Thymus (tissue), 14 donors: ENCODE measurements at places on chromosomes 2 and 18. TPM values are rescaled to one million over a fixed set of nuclear protein-coding genes. Genes with fewer than 3 reads are reported as not detected.
A peak's percentile ranks its signal among the peaks of the same experiment; 100 is the strongest.

Gene PLCD4
- total RNA-seq, result 0.57 TPM

DNA sequence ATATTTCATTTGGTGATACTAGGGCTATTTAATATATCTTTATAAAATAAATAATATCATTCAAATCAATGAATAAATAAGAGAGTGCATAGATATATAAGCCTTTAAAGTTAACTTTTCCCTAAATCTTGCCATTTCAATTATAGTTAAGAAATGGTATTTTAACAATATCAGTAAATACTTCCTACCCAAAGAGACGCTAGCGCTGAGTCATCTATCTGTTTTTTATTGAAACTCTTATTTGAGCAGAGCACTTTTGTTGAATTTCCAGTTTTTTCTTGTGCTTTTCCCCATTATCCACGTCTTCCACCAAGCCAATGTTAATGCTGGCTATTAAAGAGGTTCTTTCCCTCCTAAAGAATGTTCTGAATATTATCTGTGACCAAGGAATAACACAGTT is 639.3 kb downstream of the DSC3 start:
- DNase-seq, result no peak

- no peak for DNase-seq
Observed at GRCh38 chr2:203328760-203329540, 756 bp downstream of the ABI2 start.

Gene RUFY4
- total RNA-seq, result 2.6 TPM

Gene SERPINB10
- total RNA-seq, result 1.7 TPM

Gene ZNF2
- 6.3 TPM for total RNA-seq

Gene ERBB4
- 0.19 TPM for total RNA-seq

DNA sequence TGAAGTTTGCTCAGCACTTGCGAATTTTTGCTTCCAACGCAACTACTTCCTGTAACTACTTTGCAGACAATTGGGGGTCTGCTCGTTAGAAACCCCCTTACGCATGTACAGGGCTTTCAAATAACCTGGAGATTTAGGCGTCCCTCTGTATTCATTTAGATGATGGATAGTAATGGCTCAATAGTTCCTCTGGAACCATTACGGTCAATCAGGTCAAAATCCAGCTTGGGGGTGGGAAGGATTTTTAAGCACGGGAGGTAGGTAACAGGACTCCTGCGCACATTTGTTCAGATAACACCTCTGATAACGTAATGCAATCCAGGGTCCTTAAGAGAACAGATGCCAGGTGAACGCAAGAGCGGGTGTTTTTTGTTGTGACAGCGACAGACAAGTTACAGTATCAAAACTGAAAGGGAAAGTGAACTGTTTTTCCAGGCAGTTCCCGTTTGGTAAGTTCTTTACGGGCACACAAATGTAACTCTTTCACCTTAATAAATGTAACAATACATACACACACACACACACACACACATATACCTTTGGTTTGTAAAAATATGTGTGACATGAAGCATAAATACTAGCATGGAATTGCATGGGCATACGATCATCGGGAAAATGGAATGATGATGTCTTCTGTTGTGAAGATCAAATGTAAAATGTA is 3.8 kb upstream of the OSR1 start:
- no peak for DNase-seq

Gene FN1
- total RNA-seq, result 222 TPM

- no peak for DNase-seq
Observed at GRCh38 chr2:235444101-235444597, 49.7 kb upstream of the AGAP1 start.

DNA sequence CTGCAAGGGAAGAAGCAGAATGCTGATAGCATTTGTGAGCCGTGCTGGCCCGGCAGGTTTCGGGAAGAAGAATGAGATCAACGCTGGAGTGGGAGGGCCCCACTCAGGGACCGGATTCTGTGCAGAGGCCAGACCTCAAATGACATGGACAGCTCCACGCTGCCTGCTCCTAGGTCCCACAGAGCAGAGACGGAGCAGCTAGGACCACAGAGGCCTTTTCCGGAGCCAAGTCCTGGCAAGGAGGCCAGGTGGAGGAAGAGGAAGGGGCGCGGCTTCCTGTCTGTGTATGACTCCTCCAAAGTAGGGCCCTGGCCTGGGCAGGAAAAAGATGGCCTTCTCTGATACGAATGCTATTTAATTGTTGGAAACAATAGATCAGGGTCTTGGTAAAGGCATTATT is 139.9 kb downstream of the LRRC30 start:
- DNase-seq, result no peak

Gene TOGARAM2
- 0.90 TPM for total RNA-seq

DNA sequence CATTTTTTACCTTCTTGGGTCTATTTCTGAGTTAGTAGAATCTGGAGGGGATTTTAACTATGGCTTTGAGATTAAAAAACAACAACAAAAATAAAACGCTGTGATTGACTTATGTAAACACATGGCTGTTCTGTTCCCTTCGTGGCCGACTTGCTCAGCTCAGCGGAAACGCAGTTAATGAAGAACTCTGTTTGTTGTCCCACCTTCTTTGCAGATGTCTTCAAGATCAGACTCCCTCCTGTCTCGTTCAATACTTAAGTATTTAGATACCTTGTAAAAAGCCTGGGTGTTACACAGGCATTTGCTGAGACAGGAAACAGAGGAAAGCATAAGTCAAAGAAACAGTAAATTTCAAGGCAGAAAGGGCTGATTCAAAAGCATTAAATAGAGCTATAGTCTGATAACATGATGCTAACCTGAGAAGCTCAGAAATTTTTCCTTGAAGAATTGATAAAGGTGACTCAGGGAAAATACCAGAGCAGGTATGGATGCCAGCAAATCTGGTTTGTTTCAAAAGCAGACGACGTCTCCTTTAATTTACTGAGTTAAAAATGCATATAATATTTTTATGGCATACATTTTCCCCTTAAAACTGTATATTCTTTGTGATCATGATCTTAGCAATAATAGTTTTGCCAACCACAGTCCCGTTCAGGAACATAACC is 21.7 kb upstream of the POLI start:
- DNase-seq, result no peak

Gene HAAO
- 4.6 TPM for total RNA-seq

- DNase-seq, result peak; percentile 19
Observed at GRCh38 chr2:43293744-43294695, 67.6 kb upstream of the ZFP36L2 start.

- DNase-seq, result no peak
Observed at GRCh38 chr2:53737091-53737490, 30.5 kb upstream of the CHAC2 start.

- DNase-seq, result no peak
Observed at GRCh38 chr2:11042841-11043240, 112.4 kb upstream of the SLC66A3 start.

Gene TIGD1
- 8.3 TPM for total RNA-seq

GRCh38 chr18:8803063-8803795 is 97.9 kb downstream of the MTCL1 start:
- no peak for DNase-seq

DNA sequence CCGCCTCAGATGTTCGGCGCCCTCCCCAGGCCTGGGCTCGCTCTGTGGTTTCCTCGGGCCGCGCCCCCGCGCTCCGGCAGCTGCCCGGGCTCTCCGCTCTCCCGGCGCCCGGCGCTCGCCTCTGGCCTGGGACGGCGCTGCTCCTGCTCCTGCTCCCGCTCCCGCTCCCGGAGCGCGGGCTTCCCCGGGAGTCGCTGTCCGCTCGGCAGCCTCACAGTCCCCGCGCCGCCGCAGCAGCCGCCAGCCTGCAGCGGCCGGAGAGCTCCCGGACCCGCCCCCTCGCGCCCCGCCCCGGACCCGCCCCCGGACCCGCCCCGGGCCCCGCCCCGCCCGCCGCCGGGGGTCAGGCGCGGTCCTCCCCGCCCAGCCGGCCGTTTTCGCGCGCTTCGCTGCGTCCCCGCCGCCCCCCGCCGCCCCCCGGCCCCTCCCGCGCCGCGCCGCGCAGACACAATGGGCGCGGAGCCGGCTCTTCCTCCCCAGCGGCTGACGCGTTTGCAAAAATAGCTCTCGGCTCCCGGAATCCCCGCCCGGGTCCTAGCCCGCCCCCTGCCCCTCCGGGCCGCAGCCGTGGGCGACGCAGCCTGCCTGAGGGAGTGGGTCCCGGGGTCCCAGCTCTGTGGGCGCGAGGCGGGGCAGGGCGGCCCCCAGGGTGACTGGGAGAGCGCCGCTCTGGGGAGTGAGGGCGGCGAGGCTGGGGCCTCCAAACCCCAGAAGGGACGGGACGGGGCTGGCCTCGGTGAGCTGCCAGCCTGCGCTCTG is at the start of gene ARL4C:
Gene ARL4C (minus strand): TSS at position 247 of the 759 bp plus-strand sequence. CDS start 495 bp downstream, outside the sequence.
- DNase-seq, result peak; percentile 58

DNA sequence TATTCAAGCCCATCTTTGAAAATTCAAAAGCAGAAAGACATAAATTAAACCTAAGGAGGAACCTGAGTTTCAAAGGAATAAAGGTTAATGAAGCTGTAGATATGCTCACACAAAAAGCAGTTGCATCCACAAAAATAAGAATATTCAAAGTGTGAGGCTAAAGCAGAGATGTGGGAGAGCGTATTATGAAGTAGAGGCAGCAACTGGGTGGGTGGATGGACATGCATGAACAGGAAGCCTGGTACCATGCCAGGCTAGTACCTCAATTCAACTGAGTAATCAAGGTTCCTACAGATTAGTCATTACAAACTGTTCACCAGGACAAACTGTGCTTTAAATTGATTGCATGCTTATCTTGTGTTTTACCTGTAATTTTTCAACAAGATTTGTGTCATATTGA is 330.0 kb upstream of the PKDCC start:
- no peak for DNase-seq

DNA sequence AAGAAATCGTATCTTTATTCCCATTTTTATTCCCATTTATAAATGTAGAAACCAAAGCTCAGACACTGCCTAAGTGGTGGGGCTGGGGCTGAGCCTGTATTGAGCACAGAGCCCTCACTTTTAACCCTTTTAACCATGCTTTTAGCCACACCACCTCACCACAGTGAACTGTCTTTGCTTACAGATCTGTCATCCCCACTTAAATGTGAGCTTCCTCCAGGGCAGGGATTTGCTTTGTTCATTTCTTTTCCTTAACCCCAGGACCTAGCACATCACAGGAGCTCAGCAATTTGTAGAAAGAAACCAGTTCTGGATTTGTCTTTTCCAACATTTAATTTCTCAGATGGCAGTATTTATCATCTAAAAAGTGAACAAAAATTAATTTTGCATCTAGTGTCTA is 2.2 kb downstream of the BOD1L2 start:
- DNase-seq, result no peak

Gene FAM124B
- 2.0 TPM for total RNA-seq

DNA sequence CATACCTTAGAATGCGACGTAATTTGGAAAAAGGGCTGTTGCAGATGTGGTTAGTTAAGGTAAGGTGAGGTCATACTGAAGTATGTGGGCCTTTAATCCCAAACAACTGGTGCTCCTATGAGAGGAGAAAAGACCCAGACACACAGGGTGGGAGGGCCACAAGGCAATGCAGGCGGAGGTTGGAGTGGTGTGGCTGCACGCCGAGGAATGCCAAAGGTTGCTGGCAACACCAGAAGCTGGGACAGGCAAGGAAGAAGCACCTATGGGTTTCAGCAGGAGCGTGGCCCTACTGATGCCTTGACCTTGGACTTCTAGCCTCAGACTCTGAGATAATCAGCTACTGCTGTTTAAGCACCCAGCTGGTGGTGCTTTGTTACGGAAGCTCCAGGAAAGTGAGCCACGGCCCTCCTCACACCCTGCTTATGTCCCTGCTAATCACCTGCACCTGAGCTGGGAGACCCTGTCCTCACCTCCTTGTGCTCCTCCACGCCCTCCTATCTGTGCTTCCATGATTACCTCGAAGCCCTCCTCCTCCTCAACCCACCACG is 48.3 kb upstream of the LAMA1 start:
- DNase-seq, result no peak

GRCh38 chr2:73000808-73001570 is 70.5 kb downstream of the SFXN5 start:
- no peak for DNase-seq

DNA sequence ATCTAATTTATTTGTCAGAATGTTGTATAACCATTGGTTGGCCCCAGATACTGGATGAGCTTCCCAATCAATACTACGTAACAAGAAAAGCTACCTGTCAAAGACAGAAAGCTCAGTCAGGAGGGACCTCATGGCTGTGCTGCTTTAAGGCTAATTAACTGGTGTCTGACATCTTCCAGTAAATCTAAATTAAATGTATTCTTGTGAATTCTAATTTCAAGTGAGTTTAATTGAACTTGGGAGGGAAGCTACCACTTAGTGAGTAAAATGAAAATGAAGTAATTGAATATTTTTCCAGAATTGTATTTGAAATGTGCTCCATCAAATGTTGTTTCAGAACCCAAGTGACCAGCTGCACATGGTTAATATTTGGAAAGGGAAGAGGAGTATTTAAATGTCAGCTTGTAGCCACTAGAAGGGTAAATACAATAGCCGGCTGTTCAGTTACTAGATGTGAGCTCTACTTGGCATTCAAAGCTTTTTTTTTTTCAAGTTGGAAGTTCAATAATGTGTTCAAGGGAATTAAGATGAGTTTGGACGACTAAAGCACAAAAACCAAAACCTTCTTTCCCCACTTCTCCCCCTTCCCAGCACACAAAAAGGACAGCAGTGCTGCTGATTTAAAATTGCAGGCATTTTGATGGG is 62.0 kb downstream of the GPR39 start:
- no peak for DNase-seq

DNA sequence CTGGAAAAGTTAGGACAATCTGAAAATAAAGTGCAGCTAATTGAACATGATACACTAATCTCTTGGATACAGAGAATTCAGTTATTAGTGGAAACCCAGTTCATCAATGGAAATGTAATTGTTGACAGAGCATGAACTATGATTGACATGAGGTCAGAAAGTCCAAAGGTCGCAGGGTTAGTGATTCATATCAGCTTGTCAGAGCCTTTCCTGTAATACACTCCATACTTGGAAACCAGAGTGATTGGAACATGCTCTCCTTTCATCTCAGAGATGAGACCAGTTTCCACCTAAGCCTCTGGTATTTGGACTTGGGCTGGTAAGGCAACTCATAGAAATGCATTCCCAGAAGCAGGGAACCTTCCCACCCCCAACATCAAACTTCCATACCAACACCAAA is 8.5 kb upstream of the NCKAP5 start:
- DNase-seq, result no peak

DNA sequence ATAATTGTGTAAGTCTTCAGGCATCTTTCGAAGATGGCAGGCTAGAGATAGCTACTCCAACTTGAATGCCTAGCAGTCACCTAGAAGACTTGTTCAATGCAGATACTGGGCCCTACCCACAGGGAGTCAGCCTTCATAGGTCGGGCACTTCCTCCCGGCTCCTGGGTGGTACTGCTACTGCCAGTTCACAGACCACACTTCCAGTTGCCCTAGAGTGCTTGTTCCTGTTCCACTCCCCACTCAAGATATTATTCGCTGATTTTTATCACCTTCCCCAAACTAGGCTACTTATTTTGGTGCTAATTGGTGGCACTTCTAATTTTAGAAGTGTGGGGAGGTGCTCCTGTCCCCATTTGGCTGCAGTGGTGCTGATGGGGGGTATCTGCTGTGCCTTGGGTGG is 34.2 kb downstream of the INPP4A start:
- no peak for DNase-seq

GRCh38 chr18:7079231-7079630 is 38.4 kb downstream of the LAMA1 start:
- DNase-seq, result no peak

Gene ST3GAL5
- total RNA-seq, result 35.4 TPM
